ENCODE measurements at places on chromosomes 11 and 22.

GRCh38 chr22:20238901-20239675 is 29.0 kb downstream of the RTN4R start:
- no peak for DNase-seq

- DNase-seq: no peak
Measured at GRCh38 chr11:8049084-8049483, 31.9 kb upstream of the TUB start.

DNA sequence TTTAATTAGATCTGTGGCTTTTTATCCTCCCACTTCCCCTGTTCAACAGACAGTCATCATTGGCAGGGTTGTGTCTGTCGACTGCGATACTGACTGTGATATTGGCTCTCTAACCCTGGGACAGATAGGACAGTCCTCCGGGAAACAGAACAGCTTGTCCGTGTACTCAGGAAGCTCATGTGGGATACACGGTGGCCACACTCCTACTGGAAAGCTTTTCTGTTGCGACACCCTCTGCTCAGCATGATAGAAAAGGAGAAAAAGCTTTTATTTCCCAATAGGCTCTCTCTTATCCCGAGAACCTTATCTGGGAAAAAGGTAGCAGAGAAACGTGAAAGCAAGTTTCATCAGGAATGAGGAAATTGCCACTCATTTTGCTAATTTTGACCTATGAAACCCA is 60.4 kb upstream of the HSPA8 start:
- no peak for DNase-seq

- no peak for DNase-seq
Measured at GRCh38 chr11:126159719-126160344, 51.6 kb downstream of the RPUSD4 start.

DNA sequence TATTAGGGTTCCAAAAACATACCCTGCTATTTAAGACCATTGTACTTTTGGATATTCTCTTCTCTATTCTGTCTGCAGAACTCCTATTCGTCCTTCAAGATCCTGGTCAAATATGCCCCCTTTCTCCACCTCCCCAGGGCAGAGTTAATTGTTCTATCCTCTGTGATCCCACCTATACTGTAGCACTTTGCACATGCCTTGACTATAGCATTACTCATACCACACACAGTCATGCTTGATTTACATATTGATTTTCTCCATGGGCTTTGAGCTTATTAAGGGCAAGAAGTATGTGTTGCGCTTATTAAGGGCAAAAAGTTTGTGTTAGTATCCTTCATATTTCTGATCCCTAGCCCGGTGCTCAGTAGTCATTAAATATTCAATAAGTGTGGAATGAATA is 263.7 kb upstream of the CADM1 start:
- DNase-seq: no peak
